ENCODE measurements at places on chromosomes 7 and 10.

GRCh38 chr10:50600831-50601477 is 22.8 kb downstream of the SGMS1 start:
- DNase-seq = no peak

DNA sequence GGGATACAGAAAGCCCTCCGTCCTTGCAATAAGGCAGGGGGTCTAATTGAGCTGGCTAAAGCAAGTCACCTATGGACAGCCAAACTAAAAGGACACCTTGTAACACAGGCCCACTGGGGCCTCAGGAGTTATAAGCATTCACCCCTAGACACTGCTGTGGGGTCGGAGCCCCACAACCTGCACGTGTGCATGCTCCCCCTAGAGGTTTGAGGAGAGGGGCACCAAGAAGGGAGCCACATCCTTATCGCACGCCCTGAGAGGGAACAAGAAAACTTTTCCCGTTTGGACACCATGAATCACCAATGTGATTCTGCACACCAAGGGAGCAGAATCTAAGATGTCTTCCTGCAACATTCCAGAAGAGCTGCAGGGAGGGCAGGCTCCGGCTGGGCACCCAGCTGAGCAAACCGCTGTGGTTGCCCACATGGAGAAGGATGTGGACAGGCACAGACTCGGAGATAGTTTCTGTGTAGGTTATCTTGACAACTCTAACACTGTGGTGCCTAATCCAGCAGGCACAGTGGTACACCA is 17.7 kb upstream of the TARP start:
- DNase-seq = no peak

GRCh38 chr7:30710669-30711068 is 28.4 kb upstream of the CRHR2 start:
- DNase-seq = no peak

DNA sequence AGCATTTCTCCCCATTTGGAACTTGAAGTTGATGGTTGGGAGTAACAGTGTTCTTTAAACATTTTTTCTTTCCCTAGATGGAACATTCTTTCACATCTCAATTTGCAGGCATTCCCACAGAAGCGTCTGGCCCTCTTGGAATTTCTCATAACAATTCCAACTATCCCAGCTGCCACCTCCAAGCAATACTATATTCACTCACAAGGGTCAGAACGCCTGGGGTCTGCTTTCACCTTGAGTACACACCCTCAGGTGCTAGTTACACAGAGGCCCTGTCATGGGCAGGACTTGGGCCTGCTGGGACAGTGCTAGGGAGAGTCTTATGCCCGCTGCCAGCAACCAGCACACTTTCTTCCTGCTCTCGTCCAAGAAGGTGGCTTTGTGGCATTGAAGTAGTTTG is 136.5 kb downstream of the JCAD start:
- DNase-seq = no peak

GRCh38 chr10:59073456-59074053 is 102.9 kb upstream of the PHYHIPL start:
- DNase-seq = no peak

DNA sequence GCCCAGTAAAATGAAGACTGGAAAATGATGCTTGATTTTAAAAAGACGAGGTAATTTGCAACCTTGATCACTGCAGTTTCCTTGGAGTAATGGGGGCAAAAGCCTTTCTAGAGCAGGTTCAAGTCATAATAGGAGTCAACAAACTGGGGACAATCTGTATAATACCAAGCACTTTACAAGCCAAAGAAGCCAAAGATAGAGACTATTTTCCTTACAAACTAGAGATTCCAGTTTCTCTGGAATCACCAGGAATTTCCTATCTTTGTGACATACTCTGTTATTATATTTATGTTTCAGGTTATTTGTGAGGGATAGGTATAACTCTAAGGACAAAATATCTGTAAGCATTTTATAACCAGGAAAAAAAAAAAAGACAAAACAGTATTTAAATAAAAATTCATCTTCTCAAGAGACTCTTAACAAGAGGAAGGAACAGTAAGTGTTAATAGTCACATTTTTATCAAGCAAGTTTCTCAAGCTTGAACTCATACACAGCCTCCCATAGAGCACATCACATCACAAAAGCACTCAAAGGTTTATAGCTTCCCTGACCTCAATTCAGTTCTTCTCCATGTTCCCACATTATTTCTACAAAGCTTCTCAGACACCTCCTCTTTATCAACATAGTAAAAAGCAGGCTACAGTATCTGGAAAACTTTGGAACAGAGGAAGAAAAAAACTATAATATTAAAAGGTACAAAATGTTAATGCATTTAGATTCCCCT is 18.9 kb downstream of the JMJD1C start:
- DNase-seq = no peak

Data from HFF-Myc (cell line).